Muscle of leg (tissue), 16 donors: ENCODE measurements at places on chromosomes 1 and 21. TPM values are rescaled to one million over a fixed set of nuclear protein-coding genes. Genes with fewer than 3 reads are reported as not detected.

The ERICH3 gene
- 0.04 TPM for total RNA-seq

The PTGFR gene
- 24.1 TPM for total RNA-seq

The GNAT2 gene
- 0.13 TPM for total RNA-seq

The C1orf210 gene
- not detected for total RNA-seq

The FAM110D gene
- 0.93 TPM for total RNA-seq

The FMOD gene
- total RNA-seq: 258 TPM

The PIP5K1A gene
- total RNA-seq: 27.1 TPM

The HORMAD1 gene
- 0.18 TPM for total RNA-seq

The TSTD1 gene
- 28.8 TPM for total RNA-seq
